ENCODE measurements at places on chromosomes 7 and 10. TPM values are rescaled to one million over a fixed set of nuclear protein-coding genes. Genes with fewer than 3 reads are reported as not detected.
A peak's percentile ranks its signal among the peaks of the same experiment; 100 is the strongest.

GRCh38 chr7:121237601-121238000 is 91.2 kb upstream of the WNT16 start:
- H3K4me3 ChIP-seq, result no peak overlapping the region
- H3K27me3 ChIP-seq, result no peaks in the 10 kb centered on the region
- H3K36me3 ChIP-seq, result peaks cover 25% of the 10 kb centered on the region
- H3K4me1 ChIP-seq, result no peaks in the 10 kb centered on the region
- DNase-seq, result no peak

GRCh38 chr10:6669269-6669859 is 89.3 kb upstream of the PRKCQ start:
- H3K27me3 ChIP-seq, result no peaks in the 10 kb centered on the region
- no peak overlapping the region for H3K27ac ChIP-seq
- DNase-seq, result no peak
- H3K4me1 ChIP-seq, result peaks cover 3% of the 10 kb centered on the region
- no peaks in the 10 kb centered on the region for H3K36me3 ChIP-seq
- no peak overlapping the region for H3K4me3 ChIP-seq

DNA sequence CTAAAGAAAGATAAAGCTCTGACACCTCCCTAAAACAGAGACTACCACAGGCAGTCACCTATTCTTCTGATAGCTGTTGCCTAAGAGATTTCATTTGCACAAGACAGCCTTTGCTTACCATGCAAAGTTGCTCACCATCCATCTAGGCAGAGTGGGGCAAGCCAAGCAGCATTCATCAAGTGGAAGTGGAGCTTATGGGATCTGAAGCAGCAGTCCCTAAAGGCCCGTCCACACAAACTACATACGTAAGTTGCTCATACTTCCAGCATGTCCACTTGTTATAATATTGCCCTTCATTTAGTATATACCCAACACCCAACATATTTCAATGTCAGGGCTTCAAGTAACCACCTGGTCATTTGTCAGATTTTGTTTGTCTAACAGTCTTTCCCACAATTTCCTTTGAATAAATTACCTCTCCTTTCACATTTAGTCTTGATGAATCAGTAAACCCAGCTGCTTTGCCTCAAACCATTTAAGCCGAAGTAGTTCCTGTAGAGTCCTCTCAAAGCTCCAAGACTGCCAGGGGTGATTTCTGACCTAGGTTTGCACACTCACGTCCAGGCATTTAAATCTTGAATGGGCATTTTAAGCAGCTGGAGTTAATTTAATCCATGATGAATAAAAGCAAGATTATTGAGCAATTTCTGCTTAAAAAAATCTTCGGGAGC is 67.9 kb downstream of the ATAD1 start:
- H3K27ac ChIP-seq, result no peak overlapping the region
- no peaks in the 10 kb centered on the region for H3K4me1 ChIP-seq
- peaks cover 2% of the 10 kb centered on the region for H3K36me3 ChIP-seq
- H3K27me3 ChIP-seq, result no peaks in the 10 kb centered on the region
- no peak for DNase-seq

DNA sequence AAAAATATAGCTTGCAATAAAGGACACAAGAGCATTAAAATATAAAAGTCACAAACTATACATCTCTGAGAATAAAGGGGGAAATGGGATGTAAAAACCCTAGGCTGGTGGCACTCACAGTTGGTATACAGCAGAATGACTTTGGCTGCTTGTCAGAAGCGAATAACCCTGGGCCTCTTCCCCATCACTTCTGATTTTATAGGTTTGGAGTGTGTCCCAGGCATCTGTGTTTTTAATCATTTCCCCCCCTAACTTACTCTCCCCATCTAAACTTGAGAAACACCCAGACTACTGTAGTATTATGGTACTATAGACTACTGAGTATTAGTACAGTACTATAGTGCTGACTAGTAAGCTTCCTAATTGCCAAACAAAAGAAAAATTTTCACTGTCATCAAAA is 1.8 kb upstream of the RPA3 start:
- H3K4me1 ChIP-seq, result peaks cover 12% of the 10 kb centered on the region
- no peak for DNase-seq
- H3K27ac ChIP-seq, result no peak overlapping the region
- no peaks in the 10 kb centered on the region for H3K36me3 ChIP-seq
- no peaks in the 10 kb centered on the region for H3K27me3 ChIP-seq

- H3K4me1 ChIP-seq, result peaks cover 69% of the 10 kb centered on the region
- peak; percentile 16 for DNase-seq
- no peaks in the 10 kb centered on the region for H3K27me3 ChIP-seq
- peak overlapping the region; percentile 67 for H3K4me3 ChIP-seq
- peaks cover 2% of the 10 kb centered on the region for H3K36me3 ChIP-seq
Observed at GRCh38 chr7:44063547-44063893, 1.8 kb downstream of the PGAM2 start.

GRCh38 chr7:41694495-41694894 is 8.4 kb downstream of the INHBA start:
- H3K4me1 ChIP-seq, result no peaks in the 10 kb centered on the region
- no peak for DNase-seq
- no peaks in the 10 kb centered on the region for H3K27me3 ChIP-seq
- no peak overlapping the region for H3K27ac ChIP-seq

GRCh38 chr10:21099291-21100062 is 202.4 kb upstream of the NEBL start:
- H3K4me3 ChIP-seq, result no peak overlapping the region
- no peaks in the 10 kb centered on the region for H3K36me3 ChIP-seq
- no peaks in the 10 kb centered on the region for H3K27me3 ChIP-seq
- no peaks in the 10 kb centered on the region for H3K4me1 ChIP-seq
- H3K27ac ChIP-seq, result no peak overlapping the region

GRCh38 chr10:123521556-123521955 is 144.6 kb upstream of the GPR26 start:
- no peak overlapping the region for H3K27ac ChIP-seq
- no peak overlapping the region for H3K4me3 ChIP-seq
- H3K27me3 ChIP-seq, result peaks cover 18% of the 10 kb centered on the region
- DNase-seq, result no peak
- no peaks in the 10 kb centered on the region for H3K36me3 ChIP-seq

- H3K4me1 ChIP-seq, result no peaks in the 10 kb centered on the region
- H3K36me3 ChIP-seq, result peaks cover 40% of the 10 kb centered on the region
- no peak for DNase-seq
- H3K27ac ChIP-seq, result no peak overlapping the region
- no peak overlapping the region for H3K4me3 ChIP-seq
Observed at GRCh38 chr10:68684413-68684812, 36.6 kb upstream of the CCAR1 start.

DNA sequence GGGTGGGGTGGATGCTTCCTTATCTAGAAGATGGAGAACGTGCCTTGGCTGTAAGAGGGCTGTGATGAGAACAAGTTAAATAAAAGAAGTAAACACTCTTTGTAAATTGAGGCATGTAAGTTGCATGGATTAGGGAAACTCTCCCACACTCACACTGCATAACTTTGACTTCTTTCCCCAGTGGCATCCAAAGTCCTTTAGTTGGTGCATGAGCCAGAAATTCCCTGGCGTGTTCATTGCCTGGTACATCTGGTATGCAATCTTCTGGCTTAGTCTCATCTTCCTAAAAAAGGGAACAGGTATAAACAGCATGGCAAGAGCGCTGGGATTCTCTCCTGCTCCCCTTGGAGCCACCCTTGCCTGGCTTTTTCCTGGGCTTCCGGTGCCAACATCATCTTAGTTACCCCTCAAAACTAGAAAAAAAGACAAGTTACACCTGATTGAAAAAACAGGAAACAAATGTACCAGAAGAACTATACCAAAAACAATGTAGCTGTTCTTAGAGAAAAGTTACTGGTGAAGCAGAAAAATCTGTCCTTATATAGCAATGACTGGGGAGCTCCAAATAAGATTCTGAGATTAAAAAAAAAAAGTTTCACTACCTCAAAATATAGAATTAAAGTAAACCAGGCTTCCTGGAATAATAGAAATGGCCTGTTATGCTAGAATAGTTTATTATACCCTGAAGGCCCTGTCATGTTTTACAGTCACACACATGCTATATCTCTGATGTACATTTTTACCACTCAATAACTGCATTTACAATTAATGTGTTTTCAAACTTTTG is 9.9 kb downstream of the RP9 start:
- peaks cover 21% of the 10 kb centered on the region for H3K4me1 ChIP-seq
- H3K4me3 ChIP-seq, result no peak overlapping the region
- no peak for DNase-seq
- no peak overlapping the region for H3K27ac ChIP-seq

DNA sequence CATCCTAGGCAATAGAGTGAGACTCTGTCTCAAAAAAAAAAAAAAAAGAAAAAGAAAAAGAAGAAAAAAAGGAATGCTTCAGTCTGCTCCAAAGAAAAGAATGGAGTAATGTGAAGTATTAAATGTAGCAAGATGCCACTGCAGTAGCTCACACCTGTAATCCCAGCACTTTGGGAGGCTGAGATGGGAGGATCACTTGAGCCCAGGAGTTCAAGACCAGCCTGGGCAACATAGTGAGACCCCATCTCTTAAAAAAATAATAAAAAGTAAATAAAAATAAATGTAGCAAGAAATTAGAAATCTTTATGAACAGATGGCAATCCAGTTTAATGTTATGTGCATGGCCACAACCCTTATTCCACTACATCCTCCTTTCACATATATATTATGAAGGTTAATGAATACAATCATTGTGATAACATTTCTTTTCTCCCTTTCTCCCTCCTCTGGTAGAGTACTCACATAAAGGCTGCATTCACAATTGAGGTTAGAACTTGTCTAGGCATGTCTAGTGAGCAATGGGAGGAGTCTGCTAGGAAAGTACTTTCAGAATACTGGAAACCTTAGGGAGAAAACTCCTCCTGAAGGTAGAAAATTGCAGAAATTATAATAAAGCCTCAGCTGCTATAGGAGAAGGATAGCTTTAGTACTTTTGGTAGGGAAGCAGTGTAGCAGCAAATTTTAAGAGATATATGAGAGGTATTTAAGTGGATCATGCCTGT is 20.4 kb downstream of the KLLN start:
- no peak for DNase-seq
- H3K4me1 ChIP-seq, result no peaks in the 10 kb centered on the region
- no peaks in the 10 kb centered on the region for H3K27me3 ChIP-seq
- H3K4me3 ChIP-seq, result no peak overlapping the region
- H3K27ac ChIP-seq, result no peak overlapping the region

DNA sequence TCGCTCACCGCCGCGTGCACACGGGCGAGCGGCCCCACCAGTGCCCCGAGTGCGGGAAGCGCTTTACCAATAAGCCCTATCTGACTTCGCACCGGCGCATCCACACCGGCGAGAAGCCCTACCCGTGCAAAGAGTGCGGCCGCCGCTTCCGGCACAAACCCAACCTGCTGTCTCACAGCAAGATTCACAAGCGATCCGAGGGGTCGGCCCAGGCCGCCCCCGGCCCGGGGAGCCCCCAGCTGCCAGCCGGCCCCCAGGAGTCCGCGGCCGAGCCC is 3.3 kb downstream of the REPIN1 start:
- no peak overlapping the region for H3K4me3 ChIP-seq
- DNase-seq, result no peak
- H3K4me1 ChIP-seq, result peaks cover 58% of the 10 kb centered on the region
- H3K27ac ChIP-seq, result no peak overlapping the region

- no peaks in the 10 kb centered on the region for H3K27me3 ChIP-seq
- no peak overlapping the region for H3K4me3 ChIP-seq
- H3K27ac ChIP-seq, result no peak overlapping the region
- no peaks in the 10 kb centered on the region for H3K4me1 ChIP-seq
- no peak for DNase-seq
Observed at GRCh38 chr7:17829001-17829400, 111.3 kb downstream of the SNX13 start.

DNA sequence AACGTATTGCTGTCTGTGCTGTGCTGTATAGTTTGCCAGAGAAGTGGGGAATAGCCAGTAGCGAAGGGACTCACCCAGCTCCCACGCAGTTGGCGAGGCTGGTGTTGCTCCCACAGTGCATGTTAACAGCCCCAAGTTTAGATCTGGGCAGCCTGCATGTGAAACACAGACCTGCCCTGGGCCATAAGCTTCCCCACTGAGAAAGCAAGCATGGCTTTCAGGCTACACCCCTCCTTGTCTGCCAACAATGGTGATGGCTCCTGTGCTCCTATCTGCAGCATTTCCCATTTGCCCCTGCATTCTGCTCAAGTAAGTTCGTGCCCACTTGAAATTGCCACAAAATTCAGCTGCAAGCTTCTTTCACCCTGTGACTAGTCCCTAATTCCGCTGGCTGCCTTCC is 57.5 kb downstream of the IPMK start:
- H3K4me1 ChIP-seq, result no peaks in the 10 kb centered on the region
- no peak for DNase-seq
- no peak overlapping the region for H3K27ac ChIP-seq
- H3K27me3 ChIP-seq, result no peaks in the 10 kb centered on the region
- no peaks in the 10 kb centered on the region for H3K36me3 ChIP-seq

DNA sequence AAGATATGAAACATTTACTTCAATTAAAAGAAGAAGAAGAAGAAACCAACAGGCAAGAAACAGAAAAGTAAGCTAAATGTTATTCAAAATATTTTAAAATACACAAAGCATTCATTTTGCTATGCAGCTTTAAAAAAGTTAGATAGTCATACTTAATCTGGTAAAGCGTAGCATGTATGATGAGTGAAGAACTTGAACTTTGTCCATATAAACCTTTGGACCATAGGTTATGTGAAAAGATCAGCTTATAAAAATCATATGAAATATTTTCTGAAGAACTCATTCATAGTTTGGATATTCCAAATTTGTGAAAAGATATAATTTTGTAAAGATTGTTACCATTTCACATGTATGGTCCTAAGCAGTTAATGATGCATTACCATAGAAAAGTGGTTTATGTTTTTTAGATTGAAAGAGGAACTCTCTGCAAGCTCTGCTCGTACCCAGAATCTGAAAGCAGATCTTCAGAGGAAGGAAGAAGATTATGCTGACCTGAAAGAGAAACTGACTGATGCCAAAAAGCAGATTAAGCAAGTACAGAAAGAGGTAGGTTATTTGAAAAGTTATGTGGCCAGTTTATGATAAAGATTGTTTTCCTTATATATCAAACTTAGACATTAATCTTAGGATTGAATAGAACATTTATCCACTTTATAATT is 37.3 kb downstream of the KIF20B start:
- no peak overlapping the region for H3K4me3 ChIP-seq
- DNase-seq, result no peak
- H3K27ac ChIP-seq, result no peak overlapping the region
- no peaks in the 10 kb centered on the region for H3K27me3 ChIP-seq
- H3K36me3 ChIP-seq, result no peaks in the 10 kb centered on the region

- H3K36me3 ChIP-seq, result no peaks in the 10 kb centered on the region
- peaks cover 66% of the 10 kb centered on the region for H3K4me1 ChIP-seq
- DNase-seq, result no peak
Observed at GRCh38 chr10:49283491-49283890, 15.5 kb upstream of the C10orf71 start.

GRCh38 chr7:131455546-131455945 is 100.9 kb downstream of the PODXL start:
- H3K36me3 ChIP-seq, result peaks cover 7% of the 10 kb centered on the region
- no peaks in the 10 kb centered on the region for H3K27me3 ChIP-seq
- no peak for DNase-seq

- DNase-seq, result no peak
- no peaks in the 10 kb centered on the region for H3K27me3 ChIP-seq
- no peak overlapping the region for H3K4me3 ChIP-seq
- H3K36me3 ChIP-seq, result peaks cover 7% of the 10 kb centered on the region
- H3K4me1 ChIP-seq, result no peaks in the 10 kb centered on the region
Observed at GRCh38 chr7:66377045-66377444, 171.9 kb downstream of the TPST1 start.

Gene CALHM1
- not detected for total RNA-seq

Gene CEP55
- not detected for total RNA-seq

Gene PRPS1L1
- not detected for total RNA-seq

Gene DKK1
- total RNA-seq, result 0.42 TPM

Gene SLC26A3
- not detected for total RNA-seq

Gene PNLIPRP2
- not detected for total RNA-seq

Gene TMEM178B
- 4.8 TPM for total RNA-seq

Gene PROSER2
- total RNA-seq, result 2.1 TPM

Gene NOD1
- 2.6 TPM for total RNA-seq

Gene C10orf53
- not detected for total RNA-seq

Gene SRRM3
- total RNA-seq, result 1.5 TPM

Gene FEZF1
- not detected for total RNA-seq

Gene PRXL2A
- total RNA-seq, result 34.2 TPM

Gene WEE2
- not detected for total RNA-seq
